ENCODE measurements at places on chromosomes 12 and 14. TPM values are rescaled to one million over a fixed set of nuclear protein-coding genes. Genes with fewer than 3 reads are reported as not detected.

GRCh38 chr12:64706306-64706705 is 52.9 kb downstream of the GNS start:
- DNase-seq, result no peak
- no peak overlapping the region for H3K27ac ChIP-seq
- H3K27me3 ChIP-seq, result no peaks in the 10 kb centered on the region
- H3K4me1 ChIP-seq, result no peaks in the 10 kb centered on the region

- DNase-seq, result no peak
- H3K36me3 ChIP-seq, result no peaks in the 10 kb centered on the region
- no peaks in the 10 kb centered on the region for H3K27me3 ChIP-seq
- no peaks in the 10 kb centered on the region for H3K4me1 ChIP-seq
- no peak overlapping the region for H3K27ac ChIP-seq
Measured at GRCh38 chr14:90607141-90607540, 209.1 kb downstream of the TTC7B start.

DNA sequence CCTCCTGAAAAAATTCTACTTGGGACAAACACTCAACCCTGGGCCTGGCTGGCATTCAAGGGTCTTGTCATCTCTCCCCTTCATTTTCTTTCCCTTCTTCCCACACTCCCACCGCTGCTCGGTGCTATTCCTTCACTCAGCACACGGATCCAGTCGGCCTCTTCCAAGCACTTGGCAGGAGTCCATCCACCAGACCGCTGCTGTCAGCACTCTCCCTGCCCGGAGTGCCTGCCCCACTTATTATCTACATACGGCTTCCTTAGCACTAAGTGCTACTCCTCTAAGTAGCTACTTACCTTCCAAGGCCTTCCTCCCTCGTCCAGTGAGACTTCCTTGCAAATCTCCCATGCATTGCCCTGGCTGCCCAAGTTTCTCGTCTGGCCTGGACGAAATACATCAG is 29.8 kb downstream of the CALM1 start:
- no peaks in the 10 kb centered on the region for H3K27me3 ChIP-seq
- H3K4me1 ChIP-seq, result no peaks in the 10 kb centered on the region
- H3K4me3 ChIP-seq, result no peak overlapping the region
- DNase-seq, result no peak

DNA sequence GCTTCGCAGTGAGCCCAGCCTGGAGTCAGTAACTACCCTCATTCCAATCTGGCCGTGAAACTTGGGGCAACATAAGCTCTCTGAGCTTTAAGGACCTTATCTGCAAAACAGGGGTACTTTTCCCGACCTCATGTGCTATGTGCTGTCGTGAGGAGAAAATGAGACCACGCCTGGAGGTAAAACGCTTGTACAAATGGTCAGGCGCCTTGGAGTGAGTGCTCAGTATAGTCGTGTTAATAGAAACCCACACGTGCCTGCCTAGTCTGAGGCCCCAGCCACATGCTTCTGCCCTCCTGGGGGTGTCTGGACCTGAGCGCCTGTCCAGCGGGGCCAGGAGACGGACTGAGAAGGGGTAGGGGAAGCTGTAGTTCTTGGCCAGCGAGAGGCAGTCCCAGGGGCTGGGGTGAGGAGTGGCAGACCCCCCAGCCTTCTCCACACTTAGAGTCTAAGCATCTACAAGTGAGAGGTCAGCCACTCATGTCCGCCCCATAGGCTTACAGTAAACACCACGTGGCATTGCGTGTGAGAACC is 4.9 kb downstream of the AQP5 start:
- no peaks in the 10 kb centered on the region for H3K27me3 ChIP-seq
- H3K36me3 ChIP-seq, result no peaks in the 10 kb centered on the region
- no peak overlapping the region for H3K27ac ChIP-seq
- no peak for DNase-seq
- H3K4me3 ChIP-seq, result no peak overlapping the region

DNA sequence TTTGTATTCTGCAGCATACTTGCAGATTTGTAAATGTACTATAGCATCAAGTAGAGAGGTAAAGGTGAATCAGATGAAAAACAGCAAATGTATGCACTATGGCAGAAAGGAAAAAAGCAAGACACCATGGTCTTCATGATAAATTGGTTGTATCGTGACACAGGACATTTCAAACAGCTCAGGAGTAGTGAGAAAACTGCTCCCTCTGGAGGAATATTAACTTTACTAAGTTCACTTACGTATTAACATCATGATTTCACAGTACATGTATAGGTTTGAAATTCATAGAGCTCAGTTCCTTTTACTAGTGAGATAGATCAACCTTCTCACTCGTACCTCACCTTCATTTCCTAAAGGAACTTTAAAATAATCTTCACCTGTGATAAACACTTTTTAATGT is 6.5 kb downstream of the MBIP start:
- H3K36me3 ChIP-seq, result no peaks in the 10 kb centered on the region
- H3K27ac ChIP-seq, result no peak overlapping the region
- H3K4me1 ChIP-seq, result no peaks in the 10 kb centered on the region
- H3K4me3 ChIP-seq, result no peak overlapping the region

- DNase-seq, result no peak
- H3K27me3 ChIP-seq, result no peaks in the 10 kb centered on the region
- no peak overlapping the region for H3K27ac ChIP-seq
Measured at GRCh38 chr14:99672506-99673304, 11.4 kb upstream of the CYP46A1 start.

- H3K4me3 ChIP-seq, result no peak overlapping the region
- no peaks in the 10 kb centered on the region for H3K4me1 ChIP-seq
- H3K27me3 ChIP-seq, result no peaks in the 10 kb centered on the region
- no peak overlapping the region for H3K27ac ChIP-seq
Measured at GRCh38 chr12:6072302-6072752, 52.1 kb downstream of the VWF start.

DNA sequence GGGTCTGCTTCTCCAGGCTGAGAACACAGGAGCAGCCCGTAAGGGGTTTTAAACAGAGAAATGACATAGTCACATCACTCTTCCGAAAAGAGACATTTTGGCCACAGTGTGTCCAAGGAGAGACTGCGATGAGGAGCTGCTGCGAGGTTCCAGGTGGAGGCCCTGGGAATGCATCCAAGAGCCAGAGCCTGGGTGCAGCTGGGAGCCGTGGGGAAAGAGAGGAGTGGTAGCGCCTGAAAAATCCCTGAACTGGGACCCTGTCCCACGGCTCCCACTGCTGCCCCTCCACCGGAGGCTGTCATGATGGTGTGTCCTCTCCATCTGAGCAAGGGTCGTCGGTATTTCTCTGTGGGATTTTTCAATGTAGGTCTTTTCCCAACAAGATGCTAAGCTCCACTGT is 146.9 kb downstream of the BCL11B start:
- H3K4me3 ChIP-seq, result no peak overlapping the region
- no peaks in the 10 kb centered on the region for H3K4me1 ChIP-seq
- DNase-seq, result no peak
- H3K27ac ChIP-seq, result no peak overlapping the region
- H3K36me3 ChIP-seq, result no peaks in the 10 kb centered on the region

SDR9C7 gene
- 0.10 TPM for total RNA-seq

TEAD4 gene
- total RNA-seq, result 3.6 TPM

ARL6IP4 gene
- 193 TPM for total RNA-seq

CMKLR1 gene
- 1.4 TPM for total RNA-seq

TMBIM4 gene
- total RNA-seq, result 112 TPM

ESYT1 gene
- total RNA-seq, result 139 TPM

KRT77 gene
- total RNA-seq, result not detected

PLBD1 gene
- total RNA-seq, result 3.9 TPM

REM2 gene
- total RNA-seq, result 1.1 TPM

SLCO1A2 gene
- not detected for total RNA-seq

ETV6 gene
- total RNA-seq, result 26.4 TPM

FGFR1OP2 gene
- 67.8 TPM for total RNA-seq

All from ovary (tissue), 10 donors.